ENCODE measurements at places on chromosomes 11 and 22. TPM values are rescaled to one million over a fixed set of nuclear protein-coding genes. Genes with fewer than 3 reads are reported as not detected.

The CHCHD10 gene
- 0.58 TPM for total RNA-seq

The APOL1 gene
- total RNA-seq = 57.9 TPM

The UPK3A gene
- not detected for total RNA-seq

The OR6T1 gene
- not detected for total RNA-seq

The CALCA gene
- total RNA-seq = not detected

The OR8I2 gene
- not detected for total RNA-seq

The LMF2 gene
- 68.3 TPM for total RNA-seq
